ENCODE measurements at places on chromosomes 6 and 20.
A peak's percentile ranks its signal among the peaks of the same experiment; 100 is the strongest.

DNA sequence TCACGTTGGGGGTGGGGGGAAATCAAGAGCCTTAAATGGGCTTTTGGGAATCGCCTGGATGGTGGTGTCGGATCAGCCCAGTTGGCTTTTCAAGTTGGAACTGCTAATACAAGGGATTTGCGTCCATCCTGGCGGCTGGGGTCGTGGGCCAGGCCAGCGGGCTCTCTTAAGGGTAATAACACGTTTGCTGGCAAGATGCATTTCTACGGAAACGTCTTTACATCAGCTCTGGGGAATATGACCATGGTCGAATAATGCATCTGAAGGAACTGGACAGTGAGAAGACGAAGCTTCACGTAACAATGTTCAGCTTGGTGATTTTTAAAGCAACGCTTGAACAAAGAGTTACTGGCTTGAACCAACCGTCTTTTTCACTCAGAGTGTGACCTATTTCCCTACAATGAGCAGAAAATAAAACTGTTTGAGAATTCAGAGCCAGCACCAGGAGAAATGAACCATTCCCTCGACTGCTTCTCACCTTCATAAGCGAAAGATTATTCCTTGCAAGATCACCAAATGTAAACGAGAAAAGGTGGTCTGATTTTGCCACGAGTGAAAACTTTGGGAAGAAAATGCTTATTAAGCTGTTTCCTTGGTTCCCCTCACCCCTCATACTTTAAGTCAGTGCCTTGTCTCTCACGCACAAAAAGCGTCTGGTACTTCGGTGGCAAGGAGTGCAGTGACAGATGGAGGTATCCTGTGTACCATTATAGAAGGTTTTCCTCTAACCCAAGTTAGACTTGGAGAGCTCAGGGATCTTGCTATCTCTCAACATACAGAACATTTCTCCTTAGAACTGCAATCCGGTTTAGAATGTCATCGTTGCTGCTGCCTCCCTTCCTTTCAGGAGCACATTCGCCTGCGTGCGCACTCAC, 1.4 kb upstream of the MARCKS start:
- DNase-seq: no peak

DNA sequence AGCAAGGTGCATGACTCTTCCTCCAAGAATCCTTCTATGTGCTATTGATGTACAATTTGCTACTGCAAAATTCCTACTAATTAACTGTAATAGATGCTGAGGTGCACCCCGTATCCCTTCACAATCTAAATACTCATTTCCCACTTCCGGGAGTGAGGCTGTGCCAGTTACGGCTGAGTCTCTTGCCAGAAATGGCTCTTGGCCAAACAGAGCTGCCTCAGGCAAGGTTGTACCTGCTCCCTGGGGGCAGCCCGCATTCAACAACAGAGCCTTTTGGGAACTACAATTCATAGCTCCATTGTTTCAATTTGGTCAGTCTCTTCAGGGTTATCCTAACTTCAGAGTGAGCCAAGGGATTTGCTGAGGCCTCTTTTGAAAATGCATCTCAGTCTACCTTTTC, 789.8 kb upstream of the MAP3K7 start:
- no peak for DNase-seq

DNA sequence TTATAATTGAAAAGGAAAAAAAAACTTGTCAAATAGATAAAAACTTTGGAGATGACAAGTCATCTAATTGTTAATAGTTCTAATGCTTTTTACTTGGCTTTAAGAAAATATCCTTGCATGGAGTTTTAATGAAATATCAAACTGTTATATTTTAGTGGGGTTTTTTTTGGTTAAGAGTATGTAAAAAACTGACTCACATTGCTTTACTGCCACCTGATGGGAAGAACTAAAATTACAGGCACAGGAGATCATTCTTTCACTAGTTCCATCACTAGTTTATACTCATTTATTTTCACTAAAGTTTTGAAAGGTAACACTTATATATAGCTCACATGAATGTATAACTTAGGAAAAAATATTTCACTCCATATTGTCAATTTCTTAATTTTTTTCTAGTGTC, 309.1 kb downstream of the LMBRD1 start:
- no peak for DNase-seq

DNA sequence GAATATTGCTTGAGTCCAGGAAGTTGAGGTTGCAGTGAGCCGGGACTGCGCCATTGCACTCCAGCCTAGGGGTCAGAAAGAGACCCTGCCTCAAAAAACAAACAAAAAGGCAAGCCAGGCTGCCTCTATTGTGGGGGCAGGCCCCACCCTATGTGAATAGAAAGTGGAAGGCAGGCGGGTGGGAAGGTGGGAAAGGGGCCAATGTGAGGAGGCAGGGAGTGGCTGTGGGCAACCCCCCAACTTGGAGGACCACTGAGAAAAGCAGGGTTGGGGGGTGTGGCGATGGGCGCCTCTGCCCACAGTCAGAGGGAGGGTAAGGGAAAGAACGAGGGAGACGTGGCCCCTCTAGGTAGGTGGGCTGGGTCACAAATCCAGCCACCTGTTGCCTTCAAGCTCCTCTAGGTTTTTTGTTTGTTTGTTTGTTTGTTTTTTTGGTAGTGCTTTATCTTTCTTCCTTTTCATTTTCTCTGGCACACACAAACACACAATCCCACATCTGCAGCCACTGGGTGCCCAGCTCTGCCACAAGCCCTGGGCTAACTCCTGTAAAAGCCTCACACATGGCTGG, 5.3 kb upstream of the AP5S1 start:
- no peak for DNase-seq

- DNase-seq: no peak
Observed at GRCh38 chr20:53728359-53728758, 134.7 kb upstream of the ZNF217 start.

DNA sequence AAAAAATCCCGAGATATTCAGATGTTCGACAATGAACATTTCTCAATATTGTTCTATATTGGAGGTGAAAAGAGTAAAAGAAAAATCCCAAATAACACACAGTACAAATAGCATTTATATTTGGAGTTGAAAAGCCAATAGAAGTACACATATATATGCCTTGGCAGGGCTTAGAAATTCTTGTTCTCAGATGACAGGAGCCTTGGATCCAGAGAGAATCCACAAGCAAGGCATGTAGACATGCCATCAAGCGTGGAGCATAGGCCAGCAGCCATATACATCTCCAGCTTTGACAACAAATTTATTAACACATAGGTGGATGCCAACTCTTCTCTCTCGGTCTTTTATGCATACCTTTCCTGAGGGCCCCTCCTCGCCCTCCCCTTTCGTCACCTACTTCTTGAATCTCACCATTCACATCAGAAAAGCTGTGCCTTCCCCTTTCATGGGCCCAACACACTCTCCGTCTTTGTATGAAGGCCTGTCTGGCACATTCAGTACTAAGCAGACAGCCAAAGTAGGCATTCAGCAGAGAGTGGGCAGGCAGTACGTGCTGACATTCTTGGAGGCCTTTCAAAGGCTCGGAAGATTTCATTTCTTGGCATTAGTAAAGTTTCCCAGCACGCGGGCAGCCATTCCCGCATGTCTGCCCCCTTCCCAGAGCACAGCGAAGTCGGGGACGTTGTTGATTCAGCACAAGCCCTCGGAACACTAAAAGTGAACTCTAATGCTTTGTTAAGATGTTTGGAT, 18.2 kb downstream of the NEDD9 start:
- no peak for DNase-seq

DNA sequence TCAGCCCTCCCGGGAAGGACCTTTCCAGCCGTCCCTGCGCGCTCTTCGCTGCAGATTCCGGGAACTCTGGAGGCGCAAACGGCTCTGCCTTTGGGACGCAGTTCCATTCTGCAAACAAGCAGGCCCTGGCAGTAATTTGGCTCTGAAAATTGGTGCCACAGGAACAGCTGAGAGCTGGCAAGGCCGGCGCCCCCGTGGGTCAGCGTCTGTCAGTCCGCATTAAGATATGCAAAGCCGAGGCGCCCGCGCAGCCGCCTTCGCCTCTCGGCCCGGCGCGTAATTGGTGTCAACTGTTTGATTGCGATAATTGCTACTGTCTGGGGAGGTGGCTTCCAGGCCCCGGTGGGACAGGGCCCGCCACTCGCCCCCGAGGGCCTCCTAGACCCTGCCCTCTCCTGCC, 73.6 kb downstream of the NCR2 start:
- DNase-seq: no peak

- no peak for DNase-seq
Observed at GRCh38 chr6:138817799-138818198, 21.9 kb downstream of the ECT2L start.

DNA sequence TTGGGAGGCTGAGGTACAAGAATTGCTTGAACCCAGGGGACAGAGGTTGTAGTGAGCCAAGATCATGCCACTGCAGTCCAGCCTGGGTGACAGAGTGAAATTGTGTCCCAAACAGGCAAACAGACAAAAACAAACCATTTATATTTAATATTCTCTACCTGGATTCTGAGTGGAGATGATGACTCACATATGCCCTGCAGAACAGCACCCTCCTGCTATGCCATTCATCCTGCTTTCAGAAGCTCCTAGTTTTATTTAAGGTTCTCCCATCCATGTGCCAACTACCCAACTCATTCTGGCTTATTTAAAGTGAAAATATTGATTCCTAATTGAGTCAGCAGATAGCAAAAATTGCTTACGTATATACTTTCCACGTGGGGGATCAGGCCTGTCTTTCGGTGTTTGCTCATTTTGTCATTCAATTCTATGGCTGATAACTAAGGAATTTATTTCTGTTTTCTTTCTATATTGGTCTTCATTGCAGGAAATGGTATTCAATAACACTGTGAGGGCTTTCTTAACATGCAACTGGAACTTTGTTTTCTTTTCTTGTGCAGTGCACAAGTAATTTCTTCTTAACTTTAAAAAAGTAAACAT, 459.1 kb upstream of the JAG1 start:
- no peak for DNase-seq

GRCh38 chr6:160750276-160750689, 48.2 kb downstream of the PLG start:
- DNase-seq: no peak

- no peak for DNase-seq
Observed at GRCh38 chr6:27255866-27256265, 8.4 kb downstream of the PRSS16 start.

- DNase-seq: no peak
Observed at GRCh38 chr6:125797886-125798444, 7.2 kb downstream of the NCOA7 start.

DNA sequence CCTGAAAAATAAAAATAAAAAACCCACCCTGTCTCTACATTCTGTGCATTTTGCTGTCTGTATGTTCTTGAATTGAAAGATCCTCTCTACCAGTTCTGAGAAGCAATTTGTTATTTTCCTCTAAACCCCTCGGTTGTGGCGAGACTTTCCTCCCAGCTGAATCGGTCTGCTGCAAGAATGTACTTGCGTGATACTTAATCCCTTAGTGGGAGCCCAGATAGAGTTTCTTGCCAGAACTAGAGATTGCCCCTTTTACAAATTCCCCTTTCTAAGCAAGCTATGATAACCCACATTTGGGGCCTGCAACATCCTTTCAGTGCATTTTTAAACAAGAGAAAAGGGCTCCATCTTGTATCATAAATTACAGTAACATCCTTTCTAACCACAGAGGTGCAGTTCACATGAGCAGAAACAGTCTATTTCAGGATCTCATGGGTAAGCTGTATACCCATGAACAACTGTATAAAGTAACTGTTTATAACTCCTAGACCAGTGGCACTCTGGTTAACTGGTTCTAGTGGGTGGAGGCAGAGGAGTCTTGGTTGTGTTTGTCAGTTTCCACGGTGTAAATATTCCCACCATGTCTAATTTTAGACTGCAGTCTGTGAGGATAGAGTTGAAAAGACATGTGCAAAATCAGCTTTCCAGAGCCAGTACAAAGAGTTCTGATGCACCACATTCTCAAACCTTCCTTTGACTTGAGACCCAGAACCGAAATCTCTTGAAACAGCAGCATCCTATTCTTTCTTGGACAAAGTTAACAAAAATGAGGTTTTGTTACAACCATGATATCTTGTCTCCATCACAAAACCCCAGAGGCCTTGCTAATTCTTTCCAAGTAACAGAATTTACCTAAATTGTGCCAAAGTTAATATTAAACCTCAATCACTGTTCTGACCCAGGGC, 113.1 kb upstream of the ZNF217 start:
- no peak for DNase-seq

GRCh38 chr6:51842804-51843378, 244.5 kb downstream of the PKHD1 start:
- no peak for DNase-seq

GRCh38 chr20:32315891-32316290, 38.4 kb downstream of the KIF3B start:
- DNase-seq: no peak

GRCh38 chr6:148596891-148597455, 149.9 kb upstream of the UST start:
- no peak for DNase-seq

- no peak for DNase-seq
Observed at GRCh38 chr6:156309017-156309416, 468.2 kb upstream of the ARID1B start.

- DNase-seq: no peak
Observed at GRCh38 chr6:32947552-32948465, 5.1 kb downstream of the HLA-DMA start.

DNA sequence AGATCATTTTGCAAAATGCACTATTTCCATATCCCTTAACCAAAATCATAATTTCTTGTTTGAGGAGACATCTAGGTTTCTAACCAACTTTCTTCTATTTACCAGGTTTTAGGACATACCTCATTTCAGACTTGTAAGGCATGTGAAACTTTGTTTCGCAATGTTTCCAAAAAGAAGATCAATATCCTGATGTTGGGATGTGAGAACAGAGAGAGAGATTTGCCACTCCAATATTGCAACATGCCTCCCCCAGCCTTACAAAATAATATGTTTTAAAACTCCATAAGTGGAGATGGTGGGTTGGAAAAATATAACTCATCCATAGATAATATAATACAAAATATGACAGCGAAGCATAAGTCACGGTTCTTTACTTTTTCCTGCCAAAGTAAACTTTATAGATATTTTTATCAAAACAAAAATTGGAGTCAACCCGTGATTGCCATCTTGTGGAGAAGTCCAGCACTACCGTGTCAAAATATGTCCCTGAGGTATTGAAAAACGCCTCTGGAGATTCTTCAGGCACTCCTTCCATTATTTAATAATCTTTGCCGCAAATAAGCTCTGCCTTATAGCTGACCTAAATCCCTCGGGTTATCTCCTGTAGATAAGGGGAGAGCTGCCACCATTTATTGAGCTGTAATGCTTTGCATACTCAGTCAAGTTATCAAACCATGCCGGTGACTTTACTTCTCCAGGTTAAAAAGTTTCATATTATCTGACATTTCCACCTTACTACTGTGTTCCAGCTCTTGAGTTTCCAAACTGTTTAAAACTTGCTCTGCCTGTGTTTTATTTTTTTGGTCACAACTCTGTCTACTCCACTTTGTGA, 534.2 kb downstream of the HACE1 start:
- peak; percentile 18 for DNase-seq

GRCh38 chr6:21893793-21894192, 300.2 kb downstream of the SOX4 start:
- no peak for DNase-seq

DNA sequence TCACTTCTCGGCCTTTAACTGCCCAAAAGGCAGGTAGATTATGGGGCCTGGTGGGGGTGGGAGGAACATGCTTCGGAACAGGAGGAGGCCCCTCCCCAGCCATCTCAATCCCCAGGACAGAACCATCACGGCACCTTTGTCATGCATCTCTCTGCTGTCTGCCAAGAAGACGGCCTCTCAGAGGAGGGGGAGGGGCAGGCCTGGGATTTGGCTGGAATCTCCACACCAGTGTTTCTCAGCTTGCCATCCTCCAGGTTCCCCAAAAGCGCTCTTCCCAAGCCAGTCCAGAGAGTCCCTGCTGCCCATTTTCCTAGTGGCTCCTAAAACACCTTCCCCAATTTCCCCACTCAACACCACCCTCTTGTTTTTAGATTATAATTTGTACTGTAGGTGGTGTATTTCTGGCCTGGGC, 2.5 kb upstream of the POU5F1 start:
- DNase-seq: no peak

- no peak for DNase-seq
Observed at GRCh38 chr6:168737014-168737413, 296.0 kb downstream of the SMOC2 start.

Measured in fibroblast of the conjunctiva (primary cell).